ENCODE measurements at places on chromosomes 4 and X.
A peak's percentile ranks its signal among the peaks of the same experiment; 100 is the strongest.

- no peak for DNase-seq
Observed at GRCh38 chrX:24391389-24391788, 30.9 kb downstream of the SUPT20HL1 start.

GRCh38 chrX:1391370-1391706 lies 575 bp downstream of the SLC25A6 start:
- DNase-seq: no peak

GRCh38 chr4:91826186-91826585 lies 477.6 kb upstream of the GRID2 start:
- no peak for DNase-seq

DNA sequence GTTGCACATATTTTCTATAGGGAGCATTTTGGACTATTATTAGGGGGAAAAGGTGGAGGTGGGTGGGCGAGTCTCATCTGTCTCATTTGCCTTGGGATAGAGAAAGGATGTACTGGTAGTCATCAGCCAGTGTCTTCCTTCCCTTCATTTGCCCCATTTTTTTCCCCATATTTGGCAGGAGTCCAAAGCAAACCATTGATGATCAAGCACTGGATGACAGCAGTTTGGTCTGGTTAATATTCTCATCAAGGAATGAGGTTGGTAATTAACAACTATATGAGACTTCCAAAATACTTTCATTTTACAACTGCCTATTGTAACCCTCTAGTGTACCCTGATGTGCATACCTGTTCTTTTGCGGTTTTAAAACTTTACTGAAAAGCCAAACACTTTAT lies 22.6 kb upstream of the IGFBP7 start:
- DNase-seq: no peak

DNA sequence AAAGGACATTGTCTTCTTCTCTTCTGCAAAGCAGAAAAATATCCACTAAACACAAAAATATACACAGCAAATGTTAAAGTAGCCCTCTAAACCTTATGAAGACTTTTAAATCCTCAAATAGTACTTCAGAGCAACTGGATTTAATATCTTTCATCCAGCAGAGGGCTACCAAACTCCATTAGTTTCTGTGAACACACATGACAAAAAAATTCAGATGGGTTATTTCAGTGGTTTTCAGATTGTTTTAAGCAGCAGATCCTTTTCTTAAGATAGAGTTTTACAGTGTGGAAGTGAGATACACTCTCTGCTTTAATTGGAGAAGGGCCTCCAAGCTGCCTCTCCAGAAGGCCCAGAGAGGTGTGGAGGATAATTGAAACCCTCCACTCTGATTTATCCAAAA lies 56.7 kb downstream of the ANK2 start:
- DNase-seq: peak; percentile 21

GRCh38 chr4:48337731-48338130 lies 3.6 kb upstream of the SLAIN2 start:
- no peak for DNase-seq

DNA sequence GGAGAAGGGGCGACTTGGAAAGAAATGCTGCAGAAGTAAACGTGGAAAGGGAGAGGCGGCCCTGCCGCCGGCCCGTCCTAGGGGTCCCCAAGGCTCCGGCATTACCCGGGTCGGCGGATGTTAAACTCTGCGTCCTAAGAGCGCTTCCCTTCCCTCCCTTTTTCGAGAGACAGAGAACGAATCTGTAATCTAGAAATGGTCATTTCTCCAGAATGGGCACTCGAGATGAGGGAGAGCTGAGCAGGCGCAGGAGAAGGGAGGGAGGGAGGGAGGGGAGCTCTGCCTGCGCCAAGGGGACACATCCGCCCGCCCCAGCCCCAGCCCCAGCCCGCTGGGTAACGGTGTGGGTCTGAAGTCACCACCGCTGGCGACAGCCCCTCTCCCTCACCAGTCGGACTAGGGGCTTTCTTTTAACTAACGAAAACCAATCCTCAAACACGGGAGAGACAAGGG lies 1.7 kb downstream of the HCFC1 start:
- no peak for DNase-seq

DNA sequence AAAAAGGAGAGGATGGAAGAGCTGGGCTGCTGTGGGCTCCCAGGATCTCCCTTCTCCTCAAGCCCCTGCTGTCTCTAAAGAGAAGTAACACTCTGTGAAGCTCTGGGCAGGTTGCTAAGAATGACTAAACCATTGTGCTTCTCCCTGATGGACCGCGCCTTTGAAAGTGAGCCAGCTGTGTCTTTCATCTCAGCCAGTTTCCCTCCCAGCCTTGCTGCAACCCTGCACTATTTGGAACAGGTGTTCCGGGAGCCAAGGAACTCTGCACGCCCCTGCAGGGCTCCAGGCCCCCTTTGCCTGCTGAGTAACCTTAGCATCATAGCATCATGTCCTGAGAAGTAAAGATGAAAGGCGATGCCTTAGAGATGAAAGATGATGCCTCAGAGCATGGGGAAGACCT lies 39.7 kb downstream of the SMIM20 start:
- peak; percentile 72 for DNase-seq

DNA sequence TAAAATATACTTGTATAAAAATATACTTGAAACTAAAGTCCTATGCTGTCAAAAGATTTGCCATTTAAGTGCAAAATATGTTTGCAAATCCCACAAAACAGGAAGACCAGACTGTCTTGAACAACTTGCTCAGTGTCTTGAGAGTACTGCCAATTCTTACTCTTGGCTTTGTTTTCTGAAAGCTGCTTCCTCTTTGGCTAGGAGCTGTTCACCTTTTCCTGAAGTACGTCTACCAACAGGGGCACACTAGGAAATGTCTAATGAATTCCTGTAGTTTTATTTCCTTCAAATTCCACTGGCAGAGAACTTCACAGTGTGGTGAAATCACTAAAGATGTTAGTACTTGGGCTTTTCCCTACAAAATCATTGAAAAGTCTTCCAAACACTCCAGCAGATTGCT lies 46.4 kb upstream of the ABCG2 start:
- DNase-seq: no peak

DNA sequence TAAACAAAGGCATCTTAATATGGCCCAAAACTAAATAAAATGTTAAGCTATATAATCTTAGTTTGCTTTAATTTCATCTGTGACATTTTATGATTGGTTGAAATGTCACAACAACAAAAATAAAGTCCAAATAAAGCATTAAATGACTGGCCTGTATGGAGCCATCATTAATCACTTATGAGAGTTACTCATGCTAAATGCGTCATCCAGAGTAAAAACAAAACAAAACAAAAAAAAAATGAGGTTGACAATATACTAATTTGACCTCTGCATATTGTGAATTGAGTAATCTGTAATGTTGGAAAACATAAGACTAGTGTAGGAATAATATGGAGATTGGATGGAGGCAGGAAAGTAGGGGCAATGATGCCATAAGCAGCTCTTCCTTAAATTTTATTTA lies 139.7 kb downstream of the MAPK10 start:
- DNase-seq: no peak

DNA sequence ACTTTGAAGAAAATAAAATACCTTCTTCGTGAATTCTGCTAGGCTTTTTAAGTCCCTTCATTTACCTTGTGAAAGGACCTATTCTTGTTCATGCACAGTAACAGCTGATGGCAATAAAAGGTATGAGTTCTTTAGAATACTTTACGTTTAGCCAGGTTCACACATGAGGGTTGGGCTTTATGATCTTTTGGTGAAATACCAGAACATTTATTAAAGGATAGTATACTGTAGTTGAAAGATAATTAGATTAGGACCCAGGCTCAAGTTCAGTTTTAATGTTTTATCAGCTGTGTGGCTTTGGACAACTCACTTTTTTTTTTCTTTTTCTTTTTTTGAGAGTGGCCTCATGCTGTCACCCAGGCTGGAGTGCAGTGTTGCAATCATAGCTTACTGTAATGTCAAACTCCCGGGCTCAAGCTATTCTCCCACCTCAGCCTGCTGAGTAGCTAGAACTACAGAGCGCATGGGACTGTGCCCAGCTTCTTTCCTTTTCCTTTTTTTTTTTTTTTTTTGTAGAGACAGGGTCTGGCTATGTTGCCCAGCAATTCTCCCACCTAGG lies 28.2 kb upstream of the NEIL3 start:
- DNase-seq: no peak

GRCh38 chr4:124965497-124965891 lies 253.0 kb upstream of the ANKRD50 start:
- DNase-seq: no peak

GRCh38 chrX:132480581-132481203 lies 8.1 kb downstream of the MBNL3 start:
- DNase-seq: peak; percentile 94
